Cerebellar cortex (tissue), 1 donor: ENCODE measurements at places on chromosomes 6 and 20.
A peak's percentile ranks its signal among the peaks of the same experiment; 100 is the strongest.

- no peak for DNase-seq
Measured at GRCh38 chr20:35823147-35823546, 51.3 kb downstream of the PHF20 start.

DNA sequence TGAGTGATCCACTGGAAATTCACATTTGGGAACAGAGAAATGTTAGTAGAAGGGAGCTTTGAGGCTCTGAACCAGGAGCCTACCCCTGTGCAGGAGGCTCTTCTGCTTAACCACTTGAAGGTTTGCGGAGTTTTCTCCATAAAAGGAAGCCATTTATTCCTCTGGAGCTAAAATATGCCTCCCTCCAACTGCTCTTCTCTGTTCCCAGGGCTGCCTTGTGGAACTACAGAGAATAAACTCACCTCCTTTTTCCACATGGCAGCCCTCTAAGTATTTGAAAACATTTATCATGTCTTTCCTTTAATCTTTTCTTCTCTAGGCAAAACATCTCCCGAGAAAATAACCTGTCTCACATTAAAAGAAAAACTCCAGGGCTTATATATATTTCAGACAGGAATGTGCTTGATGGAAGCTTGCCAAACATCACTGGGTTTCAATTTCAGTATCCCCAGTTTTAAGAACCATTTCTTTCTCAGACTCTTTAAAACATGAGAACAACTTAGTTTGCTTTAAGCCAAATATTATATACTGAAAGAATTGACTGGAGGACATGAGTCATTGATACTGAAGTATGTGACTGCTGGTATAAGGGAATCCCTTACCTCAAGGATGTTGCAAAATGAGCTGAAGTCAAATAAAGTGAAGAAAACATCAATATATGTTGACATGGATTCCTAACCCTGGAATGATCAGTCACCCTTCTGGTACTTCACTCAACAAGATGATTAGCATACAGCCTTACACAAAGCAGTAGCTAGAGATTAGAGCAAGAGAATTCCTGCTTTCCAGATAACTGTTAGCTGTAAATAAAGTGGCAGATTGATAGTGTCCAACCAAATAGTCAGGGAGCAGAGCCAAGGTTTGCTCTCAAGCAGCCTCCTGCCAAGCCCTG lies 74.0 kb downstream of the ZBTB2 start:
- DNase-seq, result peak; percentile 69

DNA sequence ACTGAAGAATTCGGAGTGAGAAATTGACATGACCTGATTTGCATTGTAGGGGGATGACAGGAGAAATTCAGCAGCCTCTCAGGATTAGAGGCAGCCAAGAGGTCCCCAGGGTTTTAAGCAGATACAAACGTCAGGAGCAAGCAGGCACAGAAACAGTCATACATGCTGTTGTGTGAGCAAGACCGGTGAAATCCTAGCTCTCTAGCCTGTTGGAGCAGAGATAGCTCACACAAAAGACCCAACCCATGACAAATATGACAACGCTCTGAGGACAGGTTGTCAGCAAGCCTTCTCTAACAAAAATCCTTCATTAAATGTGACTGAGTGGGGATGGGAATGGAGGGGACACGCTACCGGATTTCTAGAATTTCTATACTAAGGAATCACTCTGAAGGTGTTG lies 23.0 kb upstream of the AKAP12 start:
- no peak for DNase-seq

GRCh38 chr20:62141397-62142251 lies 1.6 kb downstream of the PSMA7 start:
- no peak for DNase-seq
